Placental pericyte (primary cell): ENCODE measurements at places on chromosomes 6 and 20. TPM values are rescaled to one million over a fixed set of nuclear protein-coding genes. Genes with fewer than 3 reads are reported as not detected.

MCCD1 gene
- total RNA-seq, result not detected in 2 replicates

ALDH8A1 gene
- 0.22 and 0.72 TPM in 2 replicates for total RNA-seq

EYA4 gene
- 0.22 and 0.57 TPM in 2 replicates for total RNA-seq

GSTA2 gene
- not detected in 2 replicates for total RNA-seq

NKAPL gene
- 1.1 and 1.5 TPM in 2 replicates for total RNA-seq

C20orf96 gene
- 3.1 and 3.4 TPM in 2 replicates for total RNA-seq

OSER1 gene
- 41.4 and 47.7 TPM in 2 replicates for total RNA-seq

TUBB2A gene
- 20.4 and 171 TPM in 2 replicates for total RNA-seq

PAQR8 gene
- total RNA-seq, result 2.4 and 5.3 TPM in 2 replicates

C20orf202 gene
- total RNA-seq, result not detected in 2 replicates

CST2 gene
- 0.57 TPM in 1 of 2 replicates, not detected in the other for total RNA-seq
